ENCODE measurements at places on chromosomes 5 and 9.

DNA sequence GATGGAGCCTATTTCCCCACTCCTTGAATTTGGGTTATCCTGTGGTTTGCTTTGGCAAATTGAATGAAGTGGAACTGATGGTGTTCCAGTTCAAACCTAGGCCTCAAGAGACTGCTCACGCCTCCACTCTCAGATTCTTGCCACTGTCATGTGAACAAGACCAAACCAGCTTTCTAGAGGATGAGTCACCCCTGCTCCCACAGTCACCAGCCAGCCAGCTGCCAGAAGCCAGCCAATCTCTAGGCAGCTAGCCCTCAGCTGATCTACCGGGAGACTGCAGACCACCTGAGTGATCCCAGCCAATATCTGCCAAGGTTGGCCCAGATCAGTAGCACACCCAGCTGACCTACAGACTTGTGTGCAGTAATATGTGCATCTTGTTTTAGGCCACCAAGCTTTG lies 300.6 kb downstream of the TMEM38B start:
- H3K4me3 ChIP-seq = no peak overlapping the region
- no peaks in the 10 kb centered on the region for H3K27me3 ChIP-seq
- no peaks in the 10 kb centered on the region for H3K36me3 ChIP-seq
- H3K27ac ChIP-seq = no peak overlapping the region
- no peak for DNase-seq

GRCh38 chr9:25636026-25636425 lies 42.2 kb downstream of the TUSC1 start:
- no peak for DNase-seq
- no peak overlapping the region for H3K27ac ChIP-seq

DNA sequence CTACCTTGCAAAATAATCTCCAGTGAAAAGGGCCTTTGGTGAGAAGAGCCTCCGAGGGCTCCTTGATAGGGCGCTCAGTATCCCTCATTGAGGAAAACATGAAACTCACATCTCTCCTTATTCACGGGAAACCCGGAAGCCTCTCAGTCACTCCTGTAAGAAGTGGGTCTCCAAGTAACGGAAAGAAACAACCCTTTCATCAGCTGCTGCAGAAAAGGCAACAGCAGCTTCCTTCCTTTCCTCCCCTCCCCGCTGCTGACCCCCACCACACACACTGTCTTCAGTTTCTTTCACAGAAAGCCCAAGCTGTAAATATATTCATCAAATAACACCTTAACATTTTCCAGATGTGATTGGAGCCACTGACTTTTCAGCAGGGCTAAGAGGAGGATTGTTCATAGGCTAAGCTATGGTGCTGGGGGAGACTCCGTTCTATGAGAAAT lies 81.4 kb downstream of the C9orf152 start:
- H3K4me1 ChIP-seq = peaks cover 58% of the 10 kb centered on the region
- H3K36me3 ChIP-seq = no peaks in the 10 kb centered on the region
- peak overlapping the region; percentile 84 for H3K27ac ChIP-seq
- no peak for DNase-seq

DNA sequence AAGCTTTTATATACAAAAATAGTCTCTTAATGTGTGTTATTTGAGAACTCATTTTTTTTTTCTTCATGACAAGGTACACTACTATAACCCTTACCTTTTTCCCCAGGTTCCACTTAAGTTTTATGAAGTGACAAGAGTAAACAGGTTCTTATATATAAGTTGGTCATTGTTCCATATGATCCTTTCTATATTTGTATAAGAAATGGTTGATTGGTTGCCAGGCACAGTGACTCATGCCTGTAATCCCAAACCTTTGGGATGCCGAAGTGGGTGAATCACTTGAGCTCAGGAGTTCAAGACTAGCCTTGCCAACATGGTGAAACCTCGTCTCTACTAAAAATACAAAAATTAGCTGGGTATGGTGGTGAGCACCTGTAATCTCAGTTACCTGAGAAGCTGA lies 108.3 kb downstream of the PCSK1 start:
- H3K36me3 ChIP-seq = no peaks in the 10 kb centered on the region
- no peaks in the 10 kb centered on the region for H3K4me1 ChIP-seq
- no peak overlapping the region for H3K4me3 ChIP-seq
- DNase-seq = no peak
- H3K27me3 ChIP-seq = no peaks in the 10 kb centered on the region

Data from vagina (tissue), 2 donors.